ENCODE measurements at places on chromosomes 11 and 22. TPM values are rescaled to one million over a fixed set of nuclear protein-coding genes. Genes with fewer than 3 reads are reported as not detected.
A peak's percentile ranks its signal among the peaks of the same experiment; 100 is the strongest.

- no peak for DNase-seq
Measured at GRCh38 chr11:94154095-94154856, 25.6 kb downstream of the PANX1 start.

GRCh38 chr11:110858547-110858921 is 146.3 kb upstream of the ARHGAP20 start:
- DNase-seq: peak; percentile 30

DNA sequence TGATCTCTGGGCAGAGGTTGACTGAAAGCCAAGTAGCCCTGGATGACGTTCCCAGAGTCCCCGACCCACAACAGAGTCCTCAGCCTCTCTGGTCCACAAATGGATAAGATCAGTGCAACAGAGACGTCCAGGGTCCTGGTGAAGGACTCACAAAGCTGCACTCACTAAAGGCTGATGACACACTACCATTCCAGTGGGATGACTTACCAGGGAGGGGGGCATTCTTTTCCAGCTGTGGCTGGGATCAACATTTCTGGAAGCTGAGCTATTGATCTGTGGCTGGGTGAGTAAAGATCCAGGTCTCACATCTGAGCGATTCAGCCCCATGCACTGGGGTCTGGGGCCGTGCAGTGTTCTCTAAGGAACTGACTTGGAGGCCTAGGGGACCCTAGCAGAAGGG is 296.2 kb downstream of the NTM start:
- DNase-seq: peak; percentile 89

GRCh38 chr11:9533058-9533457 is 40.4 kb upstream of the WEE1 start:
- DNase-seq: no peak

Gene TTLL1
- 16.0 TPM for total RNA-seq

Gene SLCO2B1
- not detected for total RNA-seq

Measured in GM23248 (cell line).